ENCODE measurements at places on chromosomes 6 and 20.

DNA sequence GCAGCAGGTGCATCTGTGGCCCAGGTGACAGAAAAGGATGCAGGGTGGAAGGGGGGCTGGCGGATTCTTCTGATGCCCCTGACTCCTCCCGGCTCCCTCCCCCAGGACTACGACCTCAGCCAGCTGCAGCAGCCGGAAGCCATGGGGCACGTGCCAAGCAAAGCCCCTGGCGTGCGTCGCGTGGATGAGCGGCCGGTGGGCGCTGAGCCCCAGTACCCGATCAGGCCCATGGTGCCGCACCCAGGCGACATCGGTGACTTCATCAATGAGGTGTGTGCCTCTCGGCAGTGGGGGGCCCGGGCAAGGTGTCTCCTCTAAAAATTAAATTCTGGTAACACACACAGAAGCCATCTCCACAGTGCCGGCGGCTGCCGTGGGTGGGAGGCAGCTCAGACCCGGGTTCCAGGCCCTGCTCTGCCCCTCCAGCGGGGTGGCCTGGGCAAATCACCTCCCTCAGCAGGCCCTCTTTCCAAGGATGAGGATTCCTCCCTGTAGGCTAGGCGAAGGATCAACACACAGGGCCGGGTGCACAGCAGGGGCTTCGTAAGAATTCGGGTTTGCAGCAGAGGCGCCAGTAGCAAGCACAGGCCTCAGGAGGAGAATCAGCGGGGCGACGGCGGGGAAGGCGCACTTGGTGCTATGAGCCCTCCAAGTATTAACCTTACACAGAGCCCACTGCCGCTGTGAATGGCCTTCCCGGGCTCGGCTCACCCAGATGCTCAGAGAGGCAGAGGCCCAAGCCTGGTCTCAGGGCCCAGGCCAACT lies 131.5 kb downstream of the TAF4 start:
- DNase-seq: no peak

GRCh38 chr20:35017099-35017835 lies 61.6 kb downstream of the MYH7B start:
- DNase-seq: no peak

GRCh38 chr20:6863798-6864201 lies 96.3 kb downstream of the BMP2 start:
- DNase-seq: no peak

DNA sequence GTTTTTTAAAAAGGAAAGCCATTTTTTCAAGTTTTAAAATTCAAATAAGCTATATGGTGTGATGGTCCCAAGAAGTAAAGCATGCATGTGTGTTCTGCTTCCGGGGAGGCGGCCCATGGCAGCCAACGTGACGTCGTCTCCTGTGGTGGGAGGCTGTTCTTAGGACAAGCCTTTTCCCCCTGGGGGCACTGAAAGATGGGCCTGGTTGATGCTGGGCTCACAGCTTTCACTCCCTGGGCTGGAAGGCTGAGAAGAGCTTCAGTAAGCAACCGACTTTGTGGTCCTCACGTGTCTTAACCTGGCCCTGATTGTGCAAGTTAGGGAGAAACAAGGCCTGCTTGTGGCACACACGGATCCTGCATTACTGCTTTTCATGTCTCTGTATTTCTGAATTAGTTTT lies 84.1 kb downstream of the SMOC2 start:
- DNase-seq: no peak

- DNase-seq: peak; percentile 5
Observed at GRCh38 chr20:39398656-39399055, 436.5 kb downstream of the DHX35 start.

DNA sequence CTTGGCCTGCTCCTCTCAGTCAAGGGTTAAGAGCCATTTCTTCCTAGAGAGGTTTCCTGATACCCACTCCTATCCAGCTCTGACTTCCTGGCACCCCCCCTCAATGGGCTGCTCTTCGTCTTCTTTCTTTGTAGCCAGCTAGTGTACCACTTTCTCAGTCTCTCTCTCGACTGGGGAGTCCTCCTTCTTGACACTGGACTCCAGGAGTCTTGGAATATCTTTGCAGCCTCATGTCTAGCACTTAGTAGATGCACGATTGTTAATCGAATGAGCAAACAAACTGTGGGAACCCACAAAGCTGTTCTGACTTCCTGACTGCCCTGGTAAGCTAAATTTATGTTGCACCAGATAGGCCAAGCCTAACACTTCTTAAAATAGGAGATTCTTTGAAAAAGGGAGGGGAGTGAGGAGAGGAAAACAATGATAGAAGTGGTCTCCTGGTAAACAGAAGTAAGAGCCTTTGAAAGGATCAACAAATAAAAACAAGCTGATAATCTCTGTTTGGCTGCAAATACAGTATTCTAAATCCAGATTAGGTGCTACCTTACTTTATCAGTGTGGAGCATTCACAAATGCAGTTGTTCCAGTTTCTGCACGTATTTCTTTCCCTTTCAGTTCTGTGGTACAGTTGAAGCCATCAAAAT lies 160.1 kb upstream of the CITED2 start:
- no peak for DNase-seq

DNA sequence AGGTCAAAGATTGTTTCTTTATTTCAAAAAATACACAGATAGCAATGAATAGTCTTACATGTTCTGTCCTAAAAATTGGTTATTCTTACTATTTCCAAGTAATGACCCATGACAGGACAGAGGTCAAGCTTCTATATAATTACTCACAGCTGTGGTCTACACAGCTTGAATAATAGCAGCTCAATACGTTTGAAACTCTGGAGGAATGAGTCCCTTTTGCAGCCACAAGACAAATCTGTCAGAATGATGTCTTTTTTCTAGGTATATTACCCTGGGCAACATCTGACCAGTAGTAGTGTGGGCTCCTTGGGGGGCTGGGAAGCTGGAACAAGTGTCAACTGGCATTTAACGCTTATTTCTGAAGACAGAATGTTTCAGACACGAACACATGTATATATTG lies 84.9 kb upstream of the HTR1B start:
- DNase-seq: no peak

GRCh38 chr20:50904067-50904570 lies 27.1 kb downstream of the ADNP start:
- DNase-seq: no peak

GRCh38 chr20:48897305-48898010 lies 24.1 kb upstream of the ARFGEF2 start:
- DNase-seq: peak; percentile 92

DNA sequence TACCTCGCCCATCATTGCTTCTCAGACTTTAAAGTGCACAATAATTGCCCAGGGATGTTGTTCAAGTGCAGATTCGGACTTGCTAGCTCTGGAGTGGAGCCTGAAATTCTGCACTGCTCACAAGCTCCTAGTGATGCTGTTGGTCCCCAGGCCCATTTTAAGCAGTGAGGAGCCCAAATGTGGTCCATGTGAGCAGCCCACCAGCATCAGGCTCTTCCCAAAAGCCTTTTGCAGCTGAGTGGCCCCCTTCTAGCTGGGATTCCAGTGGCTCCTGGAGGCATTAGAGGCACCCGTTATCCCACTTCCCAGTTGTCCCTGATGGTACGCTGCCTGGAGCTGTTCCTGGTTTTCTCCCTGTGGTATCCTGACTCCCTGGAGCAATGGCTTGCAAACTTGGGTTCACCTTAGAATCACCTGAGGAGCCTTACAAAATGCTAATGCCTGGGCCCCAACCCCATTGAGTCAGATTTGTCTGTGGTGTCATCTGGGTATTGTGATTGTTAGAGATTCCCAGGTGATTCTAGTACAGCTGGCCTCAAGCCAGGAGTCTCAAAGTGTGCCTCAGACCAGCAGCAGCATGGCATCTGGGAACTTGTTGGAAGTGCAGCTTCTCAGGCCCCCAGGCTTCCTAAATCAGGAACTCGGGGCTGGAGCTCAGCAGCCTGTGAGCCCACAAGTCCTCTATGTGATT lies 186.9 kb upstream of the SLC24A3 start:
- no peak for DNase-seq

GRCh38 chr6:121426686-121427085 lies 8.8 kb upstream of the GJA1 start:
- no peak for DNase-seq

DNA sequence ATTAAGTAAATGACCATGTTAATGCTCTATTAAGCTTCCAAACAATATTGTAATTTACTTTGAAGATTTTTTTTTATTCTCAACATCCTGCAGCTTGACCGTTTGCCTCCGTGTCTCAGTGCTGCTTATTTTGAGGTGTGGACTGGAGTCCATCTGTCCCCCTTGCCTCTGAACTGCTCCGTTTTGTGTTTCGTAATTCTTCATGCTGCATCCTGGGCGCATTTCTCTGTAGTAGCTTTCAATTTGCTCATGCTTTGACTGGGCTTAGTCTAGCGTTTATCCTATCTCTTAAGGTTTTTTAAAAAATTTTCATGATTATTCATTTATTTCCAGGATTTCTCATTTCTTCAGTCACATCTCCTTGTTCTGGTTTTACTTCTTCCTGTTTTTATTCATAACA lies 37.8 kb downstream of the PTPN1 start:
- DNase-seq: no peak

GRCh38 chr6:77361018-77361417 lies 102.3 kb downstream of the HTR1B start:
- no peak for DNase-seq

GRCh38 chr6:145878591-145879295 lies 64.1 kb upstream of the FBXO30 start:
- no peak for DNase-seq

GRCh38 chr6:87151781-87152525 lies 3.4 kb upstream of the ZNF292 start:
- DNase-seq: peak; percentile 74

- DNase-seq: no peak
Observed at GRCh38 chr6:27809067-27809938, 102.9 kb downstream of the OR2B2 start.

GRCh38 chr20:2751878-2752566 lies 48.4 kb downstream of the CPXM1 start:
- DNase-seq: no peak

DNA sequence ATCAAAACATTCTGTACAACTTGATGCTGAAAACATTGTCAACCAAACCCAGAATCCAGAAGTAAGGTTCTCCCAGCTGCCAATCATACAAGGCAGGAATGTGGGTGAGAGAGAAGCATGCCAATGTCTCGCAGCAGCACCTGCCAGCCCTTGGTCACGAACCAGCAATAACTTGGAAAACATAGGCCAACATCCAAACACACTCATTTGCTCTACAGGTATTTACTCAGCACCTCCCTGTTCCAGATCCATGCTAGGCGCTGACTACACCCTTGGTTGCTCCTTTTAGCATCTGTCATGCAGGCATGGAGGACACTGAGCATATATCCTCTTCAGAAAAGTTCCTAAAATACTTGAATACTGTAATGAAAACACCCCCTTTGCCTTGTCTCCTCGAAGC lies 63.6 kb downstream of the FAXC start:
- DNase-seq: no peak

- DNase-seq: no peak
Observed at GRCh38 chr6:829656-830055, 136.7 kb upstream of the EXOC2 start.

DNA sequence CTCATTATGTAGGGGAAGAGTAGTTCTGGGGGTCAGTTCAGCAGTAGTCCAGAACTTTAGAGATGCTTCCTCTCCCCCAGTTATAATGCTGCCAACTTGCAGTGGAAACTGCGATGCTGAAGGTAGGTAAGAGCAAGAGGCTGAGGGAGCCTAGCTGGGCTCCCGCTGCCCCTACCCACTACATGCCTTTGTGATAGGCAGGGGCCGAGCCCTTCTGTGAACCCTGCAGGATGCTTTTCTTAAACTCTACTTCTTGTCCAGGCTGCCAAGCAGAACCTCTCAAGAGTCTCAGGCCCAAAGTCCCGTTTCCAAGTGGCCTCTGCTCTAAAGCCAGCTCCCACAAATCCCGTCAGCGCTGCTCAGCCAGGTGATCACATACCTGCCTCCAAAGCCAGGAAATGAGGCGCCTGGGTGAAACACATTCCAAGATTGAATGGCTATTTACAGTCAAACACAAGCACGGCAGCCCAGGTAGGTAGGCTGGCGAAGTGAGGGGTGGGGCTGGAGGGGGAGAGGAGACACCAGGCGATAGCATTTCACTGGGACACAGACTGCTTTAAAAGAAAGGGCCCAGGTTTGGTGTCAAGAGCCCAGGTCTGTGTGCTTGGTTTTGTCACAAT lies 150.7 kb downstream of the CD24 start:
- DNase-seq: no peak

- DNase-seq: no peak
Observed at GRCh38 chr6:156699935-156700334, 77.2 kb upstream of the ARID1B start.

DNA sequence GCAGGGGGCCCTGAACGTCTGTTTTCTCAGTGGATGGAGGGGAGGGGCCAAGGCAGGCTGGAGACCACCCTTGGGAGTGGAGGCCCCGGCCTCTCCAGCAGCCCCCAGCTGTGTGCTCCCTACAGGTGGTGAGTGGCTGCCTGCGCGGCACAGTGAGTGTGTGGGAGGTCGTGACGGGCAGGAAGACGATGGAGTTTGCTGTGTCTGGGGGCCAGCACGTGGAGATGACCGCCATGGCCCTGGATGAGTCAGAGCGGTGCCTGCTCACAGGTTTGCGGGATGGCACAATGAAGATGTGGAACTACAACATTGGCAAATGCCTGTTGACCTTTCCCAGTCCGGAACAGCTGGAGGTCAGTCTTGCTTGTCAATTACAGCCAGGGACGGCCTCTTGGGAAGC lies 52.6 kb downstream of the EFCAB8 start:
- DNase-seq: no peak

DNA sequence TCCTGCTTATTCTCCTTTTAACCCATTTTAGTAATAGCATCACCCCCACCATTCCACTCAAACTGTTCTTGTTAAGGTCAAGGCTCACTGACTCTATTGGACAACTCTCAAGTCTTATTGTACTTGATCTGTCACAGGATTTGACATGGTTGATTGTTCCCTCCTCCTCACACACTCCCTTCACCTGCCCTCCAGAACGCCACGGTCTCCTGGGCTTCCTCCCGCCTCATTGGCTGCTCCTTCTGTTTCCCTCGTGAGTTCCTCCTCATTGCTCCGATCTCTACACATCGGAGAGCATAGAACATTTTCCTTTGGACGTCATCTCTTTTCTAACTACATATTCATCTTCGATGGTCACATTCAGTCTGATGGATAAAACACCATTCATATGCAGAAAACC lies 55.1 kb downstream of the STMND1 start:
- DNase-seq: no peak

- no peak for DNase-seq
Observed at GRCh38 chr6:158910484-158911440, 89.2 kb downstream of the RSPH3 start.

GRCh38 chr6:25032934-25033333 lies 97.2 kb upstream of the RIPOR2 start:
- no peak for DNase-seq

DNA sequence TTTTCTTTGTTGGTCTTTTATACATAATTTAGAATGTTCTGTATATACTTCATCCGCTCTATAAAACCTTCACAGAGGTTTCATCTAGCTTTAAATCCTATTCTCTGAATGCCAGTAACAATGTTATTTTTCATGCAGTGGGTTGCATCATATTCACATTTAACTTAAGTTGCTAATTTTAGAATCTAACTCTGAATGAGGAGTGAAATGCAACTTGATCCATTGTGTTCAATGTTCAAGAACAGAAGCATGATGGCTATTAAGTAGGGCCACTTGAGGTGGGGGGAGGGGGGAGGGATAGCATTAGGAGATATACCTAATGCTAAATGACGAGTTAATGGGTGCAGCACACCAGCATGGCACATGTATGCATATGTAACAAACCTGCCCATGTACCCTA lies 224.5 kb downstream of the NKAIN2 start:
- no peak for DNase-seq

GRCh38 chr6:113855500-113856374 lies 1.4 kb upstream of the MARCKS start:
- DNase-seq: peak; percentile 68

GRCh38 chr6:105112577-105112976 lies 67.2 kb downstream of the POPDC3 start:
- DNase-seq: no peak

GRCh38 chr6:78908621-78909020 lies 41.3 kb downstream of the IRAK1BP1 start:
- no peak for DNase-seq

All from fibroblast of skin of back (primary cell).